ENCODE measurements at places on chromosomes 3 and 15.

GRCh38 chr15:34609102-34610057 is 25.9 kb upstream of the GOLGA8B start:
- no peak for DNase-seq

DNA sequence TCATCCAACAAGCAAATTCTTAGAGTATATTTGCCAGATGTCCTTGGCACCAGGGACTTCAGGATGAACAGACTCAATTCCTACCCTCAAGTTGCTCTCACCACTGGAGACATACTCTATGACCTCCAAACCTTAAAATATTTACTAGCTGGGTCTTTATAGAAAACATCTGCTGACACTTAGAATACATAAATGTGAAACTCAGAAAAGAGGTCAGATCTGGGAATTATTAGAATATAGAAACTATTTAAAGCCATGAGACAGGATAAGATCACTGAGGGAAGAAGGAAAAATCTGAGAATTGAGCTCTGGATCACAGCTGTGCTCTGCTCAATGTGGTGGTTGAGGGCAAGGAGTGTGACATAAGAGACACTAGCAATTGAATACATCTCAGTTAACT is 695.4 kb upstream of the UBE2E2 start:
- no peak for DNase-seq

GRCh38 chr15:75723847-75724660 is 11.4 kb upstream of the CSPG4 start:
- DNase-seq = peak; percentile 76

GRCh38 chr15:61028427-61028826 is 200.7 kb downstream of the RORA start:
- DNase-seq = no peak

DNA sequence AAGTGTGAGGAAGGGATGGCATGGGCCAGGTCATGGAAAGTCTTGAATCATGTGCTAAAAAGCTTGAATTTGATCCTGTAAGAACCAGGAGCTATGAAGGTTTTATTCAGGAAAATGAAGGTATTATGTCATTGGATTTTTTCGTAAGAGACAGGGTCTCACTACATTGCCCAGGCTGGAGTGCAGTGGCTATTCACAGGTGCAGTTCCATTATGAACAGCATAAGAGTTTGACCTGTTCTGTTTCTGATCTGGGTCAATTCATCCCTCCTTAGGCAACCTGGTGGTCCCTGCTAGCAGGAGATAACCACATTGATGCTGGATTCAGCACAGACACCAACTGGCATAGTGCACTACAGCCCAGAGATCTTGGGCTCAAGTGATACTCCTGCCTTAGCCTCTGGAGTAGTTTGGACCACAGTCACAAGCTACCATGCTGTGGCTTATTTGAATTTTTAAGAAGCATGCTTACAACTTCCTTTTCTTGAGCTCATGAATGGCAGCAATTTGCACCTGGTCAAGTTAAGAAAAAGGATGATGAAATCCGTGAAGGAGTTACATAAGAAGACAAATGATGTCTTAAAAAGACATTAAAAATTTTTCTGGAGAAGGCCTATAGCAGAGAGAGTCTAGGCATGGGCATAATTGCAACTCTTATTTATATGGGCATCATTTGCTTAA is 79.1 kb downstream of the CADPS start:
- DNase-seq = no peak

- DNase-seq = no peak
Observed at GRCh38 chr15:64897345-64897985, 14.2 kb upstream of the ANKDD1A start.

DNA sequence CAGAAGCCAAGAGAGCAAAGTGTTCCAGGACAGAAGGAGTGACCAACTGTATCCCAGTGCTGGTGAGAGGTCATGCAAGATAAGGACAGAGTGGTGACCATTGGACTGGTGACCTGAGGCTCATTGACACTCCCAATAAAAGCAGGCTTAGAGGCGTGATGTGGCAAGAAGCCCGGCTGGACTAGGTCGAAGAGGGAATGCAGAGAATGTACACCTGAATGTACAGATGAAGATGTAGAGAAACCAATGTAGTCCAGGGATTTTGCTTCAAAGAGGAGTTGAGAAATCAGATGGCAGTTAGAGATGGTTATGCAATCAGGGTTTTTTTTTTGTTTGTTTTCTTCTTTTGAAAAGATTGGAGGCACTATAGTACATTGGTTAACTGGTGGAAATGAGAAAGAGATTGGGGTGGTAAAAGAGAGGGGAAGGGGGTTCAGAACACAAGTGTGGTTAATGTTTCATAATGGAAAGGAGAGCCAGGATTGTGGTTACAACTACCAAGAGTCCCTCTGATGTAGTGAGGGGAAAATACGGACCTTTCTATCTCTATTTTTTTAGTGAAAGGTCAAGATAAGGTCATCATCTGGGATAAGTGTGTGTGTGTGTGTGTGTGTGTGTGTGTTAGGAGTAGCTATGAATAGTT is 23.3 kb downstream of the ST3GAL6 start:
- no peak for DNase-seq

DNA sequence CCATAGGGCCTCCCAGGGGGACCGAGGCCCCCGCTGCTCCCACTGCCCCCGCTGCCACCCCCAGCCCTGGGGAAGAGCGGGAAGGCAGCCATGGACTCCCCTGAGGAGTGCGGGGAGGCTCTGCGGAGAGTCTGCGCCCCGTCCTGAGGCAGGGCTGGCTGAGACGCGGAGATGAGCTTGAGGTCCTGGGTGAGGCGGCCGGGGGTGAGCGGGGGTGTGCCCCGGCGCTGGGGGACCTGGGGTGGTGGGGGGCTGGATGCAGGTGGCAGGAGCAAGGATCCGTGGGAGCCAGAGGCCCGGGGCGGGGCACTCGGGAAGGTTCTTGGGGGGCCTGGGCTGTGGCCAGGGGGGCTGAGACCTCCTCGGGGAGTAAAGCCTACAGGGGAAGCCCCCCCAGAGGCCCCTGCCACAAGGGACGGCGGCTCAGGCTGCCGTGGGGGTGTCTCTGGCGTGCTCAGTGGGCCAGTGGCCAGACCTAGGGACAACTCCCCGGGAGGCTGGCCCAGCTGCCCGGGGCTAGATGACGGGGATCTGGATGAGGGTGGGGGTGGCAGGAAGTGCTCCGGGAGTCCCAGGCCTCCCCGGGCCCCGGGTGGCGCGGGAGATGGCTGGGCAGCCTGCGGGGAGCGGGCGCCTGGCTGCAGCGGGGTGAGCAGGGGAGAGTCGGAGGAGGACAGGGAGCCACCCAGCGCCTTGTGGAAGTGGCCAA is 45.9 kb downstream of the HCN4 start:
- no peak for DNase-seq

GRCh38 chr3:98560911-98561310 is 29.1 kb downstream of the GPR15 start:
- no peak for DNase-seq

DNA sequence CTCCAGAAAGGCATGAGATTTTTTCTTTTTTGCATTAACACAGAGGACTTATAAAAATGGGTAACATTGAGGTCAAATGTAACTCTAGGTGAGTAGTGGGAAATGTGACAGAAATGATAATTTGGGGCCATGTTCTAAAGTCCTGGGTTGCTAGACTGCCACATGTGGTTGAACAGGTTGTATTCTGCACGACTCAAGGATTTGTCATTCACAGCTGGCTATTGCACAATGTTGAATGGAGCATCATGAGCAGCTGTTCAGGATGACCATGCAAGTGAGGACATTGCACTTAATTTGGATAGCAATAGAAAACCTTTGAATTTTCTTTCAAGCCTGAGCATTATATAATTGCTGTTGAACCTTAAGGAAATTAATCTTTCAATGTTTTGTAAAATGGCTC is 396.6 kb downstream of the NAALADL2 start:
- no peak for DNase-seq

DNA sequence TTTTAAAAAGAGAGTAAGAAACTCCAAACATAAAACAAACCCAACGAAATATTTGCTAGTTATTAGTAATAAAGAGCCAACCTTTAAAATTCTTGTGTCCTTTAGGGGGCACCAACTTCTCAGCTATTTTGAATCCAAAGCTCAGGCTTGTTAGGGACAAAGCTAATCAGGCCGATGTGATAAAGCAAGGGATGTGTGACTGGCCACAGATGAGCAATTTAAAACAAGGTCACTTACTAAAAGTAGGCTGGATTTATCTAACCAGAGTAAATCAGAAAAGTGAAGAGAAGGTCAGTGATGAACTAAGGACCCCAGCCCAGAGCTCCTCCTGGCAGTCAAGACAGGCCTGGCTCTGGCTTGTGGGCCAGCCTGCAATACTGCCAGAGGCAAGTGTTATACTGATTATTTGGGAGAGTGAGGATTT is 108.5 kb downstream of the CYP19A1 start:
- no peak for DNase-seq

DNA sequence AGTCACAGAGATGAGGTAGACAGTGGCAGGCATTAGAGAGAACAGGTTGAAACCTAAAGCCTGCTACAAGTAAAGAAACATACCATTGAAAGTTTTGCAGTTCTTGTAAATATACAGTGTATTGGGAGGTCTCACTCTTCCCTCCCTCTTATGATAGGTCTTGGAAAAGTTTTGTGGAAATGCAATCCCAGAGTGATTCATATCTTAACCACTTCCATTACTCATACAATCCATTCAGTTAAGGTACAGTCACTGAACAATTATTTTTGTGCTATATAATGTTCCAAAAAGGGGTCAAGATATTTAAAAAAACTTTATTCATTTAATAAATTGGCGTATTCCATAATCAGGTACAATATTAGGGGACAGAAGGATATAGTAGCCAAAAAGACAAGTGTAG is 737.7 kb upstream of the ALCAM start:
- DNase-seq = no peak

DNA sequence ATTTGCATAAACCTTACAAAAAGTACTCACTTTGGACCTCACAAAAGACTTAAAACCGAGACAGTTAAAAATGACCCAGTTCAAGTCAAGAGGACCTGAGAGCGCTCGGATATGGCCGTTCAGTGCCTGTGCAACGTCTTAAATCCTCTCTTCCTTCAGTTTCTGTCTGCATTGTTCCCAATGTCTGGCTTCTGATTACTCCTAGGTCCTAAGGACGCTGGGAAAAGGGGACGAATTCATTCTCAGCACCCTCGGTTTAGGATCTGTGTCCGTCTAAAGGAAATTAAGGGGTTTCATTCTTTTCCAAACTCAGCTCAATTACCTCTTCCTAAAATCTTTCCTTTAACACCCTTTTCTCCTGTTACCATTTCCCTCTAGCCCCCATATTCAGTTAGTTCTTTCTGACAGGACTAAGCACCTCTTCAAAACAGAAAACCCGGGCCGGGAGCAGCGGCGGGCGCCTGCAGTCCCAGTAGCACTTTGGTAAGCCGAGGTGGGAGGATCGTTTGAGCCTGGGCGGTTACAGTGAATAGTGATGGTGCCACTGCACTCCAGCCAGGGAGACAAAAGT is 970 bp downstream of the DPPA4 start:
- peak; percentile 51 for DNase-seq

DNA sequence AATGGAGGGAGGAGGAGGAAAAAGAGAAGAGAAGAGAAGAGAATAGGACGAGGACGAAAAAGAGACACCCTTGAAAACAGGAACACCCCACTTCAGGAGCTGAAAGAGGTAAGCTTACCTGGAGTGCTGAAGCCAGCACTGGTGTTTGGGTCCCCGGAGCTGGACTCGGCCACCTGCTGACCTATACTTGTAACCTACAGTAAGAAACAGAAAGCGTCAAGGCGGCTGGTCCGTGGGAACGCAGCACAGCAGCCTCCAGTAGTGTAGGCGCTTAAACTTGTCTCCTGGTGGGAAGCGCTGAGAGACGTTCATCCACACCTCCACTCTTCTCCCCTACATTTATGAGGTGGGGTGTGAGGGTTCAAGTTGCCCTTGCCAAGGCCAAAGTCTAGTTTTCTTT is 141.0 kb downstream of the NSMCE3 start:
- DNase-seq = no peak

DNA sequence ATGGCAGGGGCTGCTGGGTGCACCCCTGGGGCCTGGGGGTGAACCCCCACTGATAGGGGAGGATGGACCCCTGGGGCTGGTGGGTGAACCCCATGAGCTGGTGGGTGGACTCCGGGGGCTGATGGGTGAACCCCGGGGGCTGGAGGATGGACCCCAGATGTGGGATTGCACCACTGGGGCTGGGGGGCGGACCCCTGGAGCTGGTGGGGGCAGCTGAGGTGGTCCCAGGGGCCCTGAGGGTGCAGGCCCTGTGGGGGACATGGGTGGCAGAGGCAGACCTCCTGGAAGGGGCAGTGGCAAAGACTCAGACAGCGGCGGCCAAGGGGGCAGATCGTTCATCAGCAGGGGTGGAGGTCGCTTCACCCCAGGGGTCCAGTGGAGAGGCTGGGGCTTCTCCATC is 17.4 kb upstream of the TXNRD3 start:
- no peak for DNase-seq

GRCh38 chr15:74775132-74775562 is 6.7 kb upstream of the CSK start:
- no peak for DNase-seq

All from mesothelial cell of epicardium (in vitro differentiated cells).